ENCODE measurements at places on chromosomes 3 and 15. TPM values are rescaled to one million over a fixed set of nuclear protein-coding genes. Genes with fewer than 3 reads are reported as not detected.
A peak's percentile ranks its signal among the peaks of the same experiment; 100 is the strongest.

Gene PAQR5
- total RNA-seq, result 0.92 TPM

GRCh38 chr3:169179321-169179720 is 484.2 kb downstream of the MECOM start:
- DNase-seq, result no peak

Gene MKRN3
- total RNA-seq, result 2.7 TPM

Gene FRMD4B
- 44.4 TPM for total RNA-seq

Gene NEK10
- 40.5 TPM for total RNA-seq

DNA sequence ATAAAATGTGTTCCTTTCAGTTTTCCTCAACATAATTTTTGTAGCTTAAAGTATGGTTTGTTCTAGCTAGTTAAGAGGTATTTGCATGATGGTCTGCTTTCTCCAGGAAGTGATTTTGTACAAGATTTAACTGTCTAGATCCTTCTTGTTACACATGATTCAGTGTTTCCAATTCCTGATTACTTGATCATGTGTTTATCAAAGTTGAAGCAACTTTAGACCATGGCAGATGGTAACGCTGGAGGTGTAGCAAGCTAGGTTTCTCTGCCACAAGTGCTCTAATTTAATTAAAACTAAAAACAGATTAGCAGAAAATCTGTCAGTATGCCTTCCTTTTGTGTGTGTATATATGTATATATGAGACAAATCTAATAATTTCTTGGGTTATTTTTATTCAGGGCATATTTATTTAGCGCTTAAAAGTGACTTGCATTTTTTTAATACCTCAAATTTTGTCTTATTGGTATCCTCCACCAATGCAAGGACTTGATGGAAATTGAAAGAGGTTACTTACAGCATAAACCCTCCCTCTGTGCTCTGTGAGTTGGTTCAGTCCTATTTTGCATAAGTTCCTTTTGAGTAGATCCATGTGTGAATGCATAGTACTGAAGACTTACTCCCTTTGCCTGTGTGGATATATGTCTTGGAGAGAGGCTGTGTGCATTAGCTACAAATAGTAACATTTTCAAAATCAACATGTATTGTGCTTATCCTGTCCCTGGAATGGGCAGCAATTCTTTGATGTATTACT is 157.3 kb upstream of the CGNL1 start:
- DNase-seq, result peak; percentile 95

DNA sequence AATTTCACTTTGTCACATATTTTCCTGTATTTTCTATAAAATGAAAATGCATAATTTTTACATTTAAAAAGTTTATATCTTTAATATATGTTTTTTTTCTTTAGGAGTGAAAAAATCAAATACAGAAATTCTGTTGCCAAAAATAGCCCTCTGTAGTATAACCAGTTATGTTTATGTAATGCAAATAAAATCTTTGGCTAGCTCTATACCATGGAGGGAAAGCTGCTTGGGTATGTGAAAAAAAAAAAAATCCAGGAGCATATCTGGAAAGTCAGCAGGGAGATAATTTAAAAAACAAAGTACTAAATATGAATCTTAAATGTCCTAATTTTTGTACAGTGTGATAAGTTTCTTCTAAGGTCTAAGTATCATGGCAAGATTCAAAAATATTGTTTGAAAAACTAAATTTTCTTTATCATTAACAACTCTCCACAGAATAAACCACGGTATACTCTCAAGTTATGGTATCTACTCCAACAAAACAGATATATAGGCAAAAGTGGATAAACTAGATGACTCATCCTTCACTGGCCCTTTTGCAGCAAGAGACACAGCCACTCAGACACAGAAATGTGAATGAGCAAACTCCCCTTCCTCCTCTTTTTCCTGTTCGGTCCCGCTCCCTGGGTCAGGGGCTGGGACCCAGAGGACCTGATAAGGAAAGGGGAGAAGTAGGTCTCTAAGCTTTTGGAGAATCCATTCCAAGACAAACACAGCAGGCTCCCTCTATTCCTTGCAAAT is 66.6 kb downstream of the PDZRN3 start:
- DNase-seq, result no peak

Gene CLDN11
- 4.1 TPM for total RNA-seq

DNA sequence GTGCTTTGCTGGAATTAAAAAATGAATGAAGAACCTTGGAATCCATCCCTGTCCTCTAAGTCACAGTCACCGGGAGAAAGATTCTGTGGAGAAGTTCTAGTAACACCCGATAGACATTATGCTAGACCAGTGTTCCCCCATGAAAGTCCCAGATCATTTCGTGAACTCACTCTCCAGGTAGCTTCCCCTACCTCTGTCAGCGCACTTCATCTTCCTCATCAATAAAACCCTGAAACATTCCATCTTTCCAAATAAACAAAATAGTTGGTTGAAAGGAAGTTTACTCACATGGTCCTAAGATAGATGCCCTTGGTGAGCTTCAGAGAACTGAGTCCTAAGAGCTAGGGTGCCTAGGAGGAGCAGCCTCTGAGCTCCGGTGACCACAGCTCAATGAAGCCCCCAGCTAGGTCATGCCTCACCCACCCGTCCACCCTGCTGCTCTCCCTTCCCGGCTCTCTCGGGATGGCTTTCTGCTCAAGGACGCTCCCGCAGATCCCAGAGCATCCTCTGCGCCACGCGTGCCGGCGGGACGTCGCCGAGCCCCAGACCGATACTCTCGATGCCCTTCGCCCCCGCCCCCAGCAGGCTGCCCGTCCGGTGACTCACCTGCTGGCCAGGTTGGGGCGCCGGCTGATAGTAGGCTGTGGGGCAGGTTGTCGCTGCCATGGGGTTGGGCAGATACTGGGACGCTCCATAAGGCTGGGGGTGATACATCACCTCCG is 776 bp downstream of the VGLL3 start:
- DNase-seq, result peak; percentile 46

- peak; percentile 78 for DNase-seq
Observed at GRCh38 chr3:156483961-156484787, 70.7 kb downstream of the SSR3 start.

- DNase-seq, result peak; percentile 77
Observed at GRCh38 chr3:58013973-58014649, 5.9 kb downstream of the FLNB start.

Gene SERPINI2
- 2.2 TPM for total RNA-seq

Gene RBP2
- not detected for total RNA-seq

GRCh38 chr3:170689893-170690660 is 104.2 kb upstream of the SLC7A14 start:
- peak; percentile 51 for DNase-seq

GRCh38 chr3:24485511-24485910 is 9.1 kb downstream of the THRB start:
- no peak for DNase-seq
